ENCODE measurements at places on chromosomes 2 and 18.

- DNase-seq: no peak
These were observed 53.4 kb downstream of the NAPG start for GRCh38 chr18:10579079-10579867.

DNA sequence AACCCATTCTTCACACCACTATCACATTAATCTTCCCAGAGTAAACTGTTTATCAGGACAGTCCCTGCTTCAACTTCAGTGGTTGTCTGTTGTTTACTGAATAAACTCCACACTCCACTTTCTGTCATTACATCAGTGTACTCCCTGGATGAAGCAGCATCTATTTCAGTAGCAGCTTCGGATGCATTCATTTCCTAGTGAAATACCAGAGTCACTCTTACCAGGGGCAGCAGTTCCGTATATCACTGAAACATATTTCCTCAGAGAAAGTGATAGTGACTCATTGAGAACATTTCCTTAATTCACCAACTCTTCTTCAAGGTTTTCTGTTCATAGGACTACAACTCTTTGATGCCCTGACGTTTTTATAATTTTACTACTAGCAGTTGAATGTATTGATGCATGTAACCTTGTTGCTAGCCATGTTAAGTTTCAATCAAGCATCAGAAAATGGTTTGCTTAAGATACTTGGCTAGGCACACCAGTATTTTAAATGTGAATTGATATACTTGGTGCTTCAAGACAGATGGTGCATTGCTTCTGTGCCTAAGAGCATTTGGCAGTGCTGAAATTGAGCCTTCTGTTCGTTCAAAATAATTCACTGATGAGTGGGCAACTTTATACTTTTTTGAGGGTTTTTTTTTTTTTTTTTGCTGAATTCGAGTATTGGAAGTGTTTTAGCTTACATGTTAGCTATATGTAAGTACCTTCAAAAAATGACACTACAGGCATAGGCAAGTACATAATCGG is 92.3 kb downstream of the UBE2E3 start:
- peak; percentile 7 for DNase-seq

GRCh38 chr2:189164746-189165145 is 14.8 kb downstream of the COL5A2 start:
- peak; percentile 87 for DNase-seq

DNA sequence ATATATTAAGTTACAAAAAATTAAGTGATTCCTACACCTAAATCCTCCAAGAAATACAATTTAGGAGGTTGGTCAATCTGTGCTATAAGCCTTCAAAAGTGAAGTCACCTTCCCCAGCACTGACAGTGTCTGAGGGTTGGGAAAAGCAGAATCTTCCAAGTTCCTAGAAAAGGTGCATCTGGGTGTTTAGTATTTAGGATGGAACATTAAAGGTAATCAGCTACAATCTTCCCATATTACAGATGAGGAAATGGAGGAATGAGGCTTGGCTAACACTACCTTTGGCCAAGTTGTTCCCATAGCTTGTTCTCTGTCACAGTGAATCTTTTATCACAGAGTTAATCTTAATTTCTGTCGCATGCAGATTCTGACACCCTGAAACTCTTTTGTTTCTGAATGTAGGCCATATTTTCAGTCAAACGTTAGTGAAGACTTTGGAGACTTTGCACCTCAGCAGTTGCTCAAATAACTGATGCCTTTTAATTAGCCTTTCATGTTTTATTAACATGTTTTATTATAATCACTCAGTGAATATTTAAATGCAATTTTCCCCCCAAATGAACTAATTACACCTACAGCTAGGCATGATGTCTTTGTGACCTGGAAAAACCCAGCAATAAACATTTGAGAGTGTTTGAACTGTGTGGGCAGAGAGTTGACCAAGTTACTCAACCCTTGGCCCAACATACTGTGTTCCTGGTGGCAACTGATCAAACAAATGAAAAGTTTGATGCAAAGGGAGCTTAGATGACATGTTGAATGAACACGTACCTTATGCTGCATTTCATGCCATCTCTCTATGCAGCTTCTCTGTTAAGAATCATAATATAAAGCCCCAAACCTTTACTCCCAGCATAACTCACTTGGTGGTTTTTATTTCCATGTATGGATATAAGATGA is 17.6 kb downstream of the FN1 start:
- peak; percentile 43 for DNase-seq

DNA sequence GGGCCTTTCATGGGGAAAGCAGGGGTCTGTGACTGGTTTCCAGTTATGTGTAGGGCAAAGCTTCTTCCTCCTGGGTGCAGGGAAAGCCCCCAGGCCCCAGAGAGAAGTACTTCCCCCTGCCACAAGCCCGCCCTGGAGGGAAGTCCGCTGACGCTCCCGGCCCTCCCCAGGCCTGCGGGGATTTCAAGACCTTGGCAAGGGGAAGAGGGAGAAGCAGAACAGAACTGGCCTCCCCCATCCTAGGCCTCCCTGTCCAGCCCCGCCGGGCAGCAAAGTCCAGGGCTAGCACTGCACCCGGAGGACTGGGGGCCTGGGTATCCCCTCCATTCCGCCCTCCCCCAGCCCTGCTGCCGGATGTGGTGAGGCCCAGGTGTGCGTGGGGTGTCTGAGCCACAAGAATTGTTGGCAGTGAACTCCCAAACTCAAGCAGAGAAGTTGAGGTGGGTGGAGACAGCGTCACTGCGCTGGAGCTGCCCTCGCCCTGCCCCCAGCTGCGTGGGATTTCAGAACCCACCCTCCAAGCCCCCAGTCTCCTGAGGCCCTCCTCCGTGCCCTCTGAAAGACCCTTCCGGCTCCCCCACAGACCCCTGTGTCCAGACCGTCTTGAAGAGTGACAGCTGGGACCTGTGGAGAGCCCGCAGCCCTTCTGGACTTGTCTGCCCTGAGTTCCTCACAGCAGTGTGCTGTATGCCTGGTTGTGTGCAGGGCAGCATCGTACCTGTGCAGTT is 1.1 kb upstream of the DUSP2 start:
- DNase-seq: no peak

All from fibroblast of gingiva (primary cell).